ENCODE measurements at places on chromosomes 6 and 20.
A peak's percentile ranks its signal among the peaks of the same experiment; 100 is the strongest.

- H3K27ac ChIP-seq: no peak overlapping the region
- no peak overlapping the region for H3K4me3 ChIP-seq
Measured at GRCh38 chr20:42193119-42193518, 574.9 kb upstream of the CHD6 start.

GRCh38 chr6:122180132-122180531 lies 219.3 kb upstream of the HSF2 start:
- no peaks in the 10 kb centered on the region for H3K27me3 ChIP-seq
- H3K4me3 ChIP-seq: no peak overlapping the region
- DNase-seq: no peak

DNA sequence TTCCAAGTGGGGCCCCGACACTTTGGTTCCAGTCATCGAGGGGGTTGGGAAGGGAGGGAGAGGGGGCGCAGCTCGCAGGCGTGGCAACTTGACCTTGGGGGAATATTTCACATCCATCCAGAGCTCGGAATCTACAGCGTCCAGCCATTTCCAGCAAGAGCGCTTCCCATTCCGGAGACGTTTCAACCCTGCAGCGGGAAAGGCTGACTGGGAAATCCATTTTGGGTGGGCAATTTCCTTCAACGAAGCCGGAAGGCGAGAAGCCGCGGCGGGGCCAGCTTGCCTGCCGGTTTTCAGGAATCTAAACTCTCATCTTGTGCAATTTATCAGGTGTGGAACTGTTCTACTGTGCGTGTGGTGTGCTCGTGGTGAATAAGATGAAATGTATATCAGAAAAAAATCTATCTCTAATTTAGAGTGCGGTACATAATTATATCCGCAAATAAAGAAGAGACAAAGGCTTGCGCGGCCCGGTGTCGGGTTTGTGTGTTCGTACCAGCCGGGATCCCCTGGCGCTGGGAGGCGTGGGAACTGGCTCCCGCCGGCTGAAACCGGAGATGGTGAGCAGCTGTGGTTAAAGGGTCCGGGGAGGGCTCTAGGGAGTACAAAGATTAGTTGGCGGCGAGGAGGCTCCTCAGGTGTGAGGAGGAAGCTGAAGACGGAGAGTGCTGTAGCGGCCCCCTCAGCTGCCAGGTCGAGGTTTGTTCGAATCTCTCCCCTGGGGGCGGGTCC lies 4.8 kb downstream of the SLC32A1 start:
- peaks cover 3% of the 10 kb centered on the region for H3K4me1 ChIP-seq
- H3K36me3 ChIP-seq: no peaks in the 10 kb centered on the region
- no peak overlapping the region for H3K27ac ChIP-seq
- peaks cover 95% of the 10 kb centered on the region for H3K27me3 ChIP-seq
- no peak for DNase-seq

GRCh38 chr6:139812939-139813338 lies 438.5 kb upstream of the CITED2 start:
- DNase-seq: no peak
- H3K36me3 ChIP-seq: no peaks in the 10 kb centered on the region
- no peak overlapping the region for H3K4me3 ChIP-seq
- H3K27ac ChIP-seq: no peak overlapping the region
- no peaks in the 10 kb centered on the region for H3K4me1 ChIP-seq

- peaks cover 8% of the 10 kb centered on the region for H3K4me1 ChIP-seq
- no peak overlapping the region for H3K27ac ChIP-seq
- peak; percentile 36 for DNase-seq
- no peak overlapping the region for H3K4me3 ChIP-seq
- no peaks in the 10 kb centered on the region for H3K36me3 ChIP-seq
Measured at GRCh38 chr6:87789198-87789899, 87.3 kb upstream of the AKIRIN2 start.

DNA sequence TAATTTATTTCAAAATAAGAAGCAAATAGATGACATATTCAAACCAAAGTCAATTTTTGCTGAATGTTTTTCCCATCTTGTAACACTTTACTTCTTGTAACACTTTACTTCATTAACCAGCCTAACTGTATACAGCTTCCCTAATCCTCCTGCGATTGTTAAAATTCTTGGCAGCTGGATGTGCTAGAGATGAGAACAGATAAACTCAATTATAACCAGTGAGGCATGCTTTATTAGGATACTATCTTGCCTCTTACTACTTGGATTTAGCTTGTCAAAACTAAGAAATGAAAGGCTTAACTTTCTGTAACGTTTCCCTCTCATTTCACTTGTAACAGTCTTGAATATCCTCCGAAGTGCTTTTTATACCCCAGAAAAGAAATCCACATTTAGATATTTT lies 94.1 kb upstream of the BMP5 start:
- H3K27ac ChIP-seq: no peak overlapping the region
- H3K4me3 ChIP-seq: no peak overlapping the region
- no peak for DNase-seq
- no peaks in the 10 kb centered on the region for H3K4me1 ChIP-seq
- H3K27me3 ChIP-seq: no peaks in the 10 kb centered on the region
